ENCODE measurements at places on chromosomes 13 and 19. TPM values are rescaled to one million over a fixed set of nuclear protein-coding genes. Genes with fewer than 3 reads are reported as not detected.

Gene KLK4
- not detected for total RNA-seq

Gene MVB12A
- 56.6 TPM for total RNA-seq

Gene AMER2
- 0.07 TPM for total RNA-seq

Gene CD177
- not detected for total RNA-seq

Gene PGLYRP1
- not detected for total RNA-seq

DNA sequence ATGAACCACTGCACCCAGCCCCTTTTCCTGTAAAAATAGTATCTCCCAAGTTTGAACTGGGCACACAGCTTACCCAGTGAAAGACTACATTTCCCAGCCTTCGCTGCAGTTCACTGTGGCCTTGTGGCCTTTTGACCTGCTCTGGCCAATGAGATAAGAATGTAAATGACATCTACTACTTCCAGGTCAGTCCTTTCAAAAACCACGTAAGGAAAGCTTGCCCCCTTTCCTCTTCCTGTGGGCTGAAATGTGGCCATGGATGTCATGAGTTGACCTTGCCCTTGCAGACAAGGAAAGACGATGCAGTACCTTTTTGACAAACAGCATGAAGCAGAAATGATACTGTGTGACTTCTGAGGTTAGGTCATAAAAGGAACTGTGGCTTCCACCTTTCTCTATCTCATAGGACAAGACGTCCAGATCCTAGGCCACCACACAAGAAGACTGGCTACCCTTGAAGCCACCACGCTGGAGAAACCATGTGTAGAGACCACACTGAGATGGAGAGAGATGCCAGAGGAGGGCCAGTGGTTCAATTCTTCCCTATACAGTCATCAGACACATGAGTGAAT lies 19.9 kb downstream of the ACER1 start:
- H3K36me3 ChIP-seq, result no peaks in the 10 kb centered on the region
- no peak overlapping the region for H3K4me3 ChIP-seq
- H3K27me3 ChIP-seq, result peaks cover 13% of the 10 kb centered on the region
- no peak overlapping the region for H3K27ac ChIP-seq
- H3K4me1 ChIP-seq, result no peaks in the 10 kb centered on the region

- DNase-seq, result no peak
- no peak overlapping the region for H3K4me3 ChIP-seq
- no peaks in the 10 kb centered on the region for H3K27me3 ChIP-seq
- H3K27ac ChIP-seq, result peak overlapping the region; percentile 20
- peaks cover 4% of the 10 kb centered on the region for H3K4me1 ChIP-seq
Measured at GRCh38 chr13:106505732-106506131, 29.7 kb downstream of the EFNB2 start.

- no peaks in the 10 kb centered on the region for H3K27me3 ChIP-seq
- no peak for DNase-seq
- no peaks in the 10 kb centered on the region for H3K36me3 ChIP-seq
- H3K4me1 ChIP-seq, result peaks cover 3% of the 10 kb centered on the region
Measured at GRCh38 chr13:49975826-49976225, 21.0 kb upstream of the TRIM13 start.

DNA sequence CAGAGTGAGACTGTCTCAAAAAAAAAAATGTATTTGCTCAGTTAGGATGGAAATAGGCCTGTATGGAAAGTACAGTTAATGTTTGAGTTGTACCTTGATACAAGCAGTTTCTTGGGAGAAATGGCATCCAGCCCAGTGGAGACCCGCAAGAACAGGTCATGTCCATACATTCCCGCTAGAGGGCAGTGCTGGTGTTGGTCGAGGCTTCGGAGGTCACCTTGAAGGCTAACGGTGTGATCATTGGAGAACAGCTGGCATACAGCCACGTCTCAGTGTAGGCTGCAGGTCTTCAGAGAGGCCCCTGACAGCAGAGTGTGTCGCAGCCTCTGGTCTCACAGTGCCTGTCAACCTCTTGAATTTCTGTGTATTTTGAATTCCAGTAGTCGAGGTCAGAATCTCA lies 7.5 kb downstream of the ZNF610 start:
- peaks cover 13% of the 10 kb centered on the region for H3K4me1 ChIP-seq
- no peaks in the 10 kb centered on the region for H3K27me3 ChIP-seq
- peak; percentile 68 for DNase-seq
- H3K36me3 ChIP-seq, result peaks cover 8% of the 10 kb centered on the region

GRCh38 chr13:28239374-28239773 lies 101.0 kb downstream of the PAN3 start:
- no peak for DNase-seq
- no peak overlapping the region for H3K27ac ChIP-seq
- H3K4me1 ChIP-seq, result peaks cover 4% of the 10 kb centered on the region
- peaks cover 17% of the 10 kb centered on the region for H3K36me3 ChIP-seq
- no peaks in the 10 kb centered on the region for H3K27me3 ChIP-seq

DNA sequence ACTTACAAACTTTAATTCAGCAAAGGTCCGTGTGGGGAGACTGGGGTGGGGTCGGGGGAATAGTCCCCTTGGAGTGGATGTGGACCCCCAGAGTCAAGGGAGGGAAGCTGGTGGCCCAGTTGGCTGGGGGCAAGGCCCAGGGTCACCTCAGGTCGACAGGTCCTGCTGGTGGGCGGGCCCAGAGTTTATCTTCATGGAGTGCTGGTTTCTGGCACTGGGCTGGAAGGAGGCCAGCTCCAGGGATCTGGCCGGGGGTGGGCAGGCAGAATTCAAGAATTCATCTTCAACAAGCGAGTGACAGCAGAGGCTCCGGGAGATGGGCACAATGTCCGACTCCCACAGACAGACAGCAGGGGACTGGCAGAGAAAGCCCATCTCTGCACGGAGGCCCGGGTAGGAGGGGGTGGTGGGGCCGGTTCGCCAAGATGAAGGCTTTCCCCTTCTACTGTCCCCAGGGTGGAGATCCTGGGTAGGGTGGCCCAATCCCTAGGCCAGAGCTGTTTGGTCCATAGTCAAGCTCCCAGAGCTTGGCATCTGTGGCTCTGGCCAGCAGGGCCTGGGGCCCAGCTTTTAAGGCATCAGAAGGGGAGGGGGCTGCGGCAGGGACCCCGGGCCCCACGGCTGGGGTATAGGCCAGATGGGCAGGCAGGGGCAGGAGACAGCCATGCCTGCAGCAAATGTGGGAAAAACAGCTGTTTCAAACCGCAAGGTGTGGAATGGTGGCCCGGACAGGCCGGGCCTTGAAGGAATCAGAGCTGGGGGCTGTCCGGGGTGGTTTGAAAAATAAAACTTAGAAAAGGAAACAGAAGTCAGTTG lies 622 bp upstream of the FDX2 start:
- no peak for DNase-seq
- peak overlapping the region; percentile 92 for H3K27ac ChIP-seq
- H3K36me3 ChIP-seq, result peaks cover 13% of the 10 kb centered on the region
- peaks cover 14% of the 10 kb centered on the region for H3K4me1 ChIP-seq
- peak overlapping the region; percentile 96 for H3K4me3 ChIP-seq
- no peaks in the 10 kb centered on the region for H3K27me3 ChIP-seq

DNA sequence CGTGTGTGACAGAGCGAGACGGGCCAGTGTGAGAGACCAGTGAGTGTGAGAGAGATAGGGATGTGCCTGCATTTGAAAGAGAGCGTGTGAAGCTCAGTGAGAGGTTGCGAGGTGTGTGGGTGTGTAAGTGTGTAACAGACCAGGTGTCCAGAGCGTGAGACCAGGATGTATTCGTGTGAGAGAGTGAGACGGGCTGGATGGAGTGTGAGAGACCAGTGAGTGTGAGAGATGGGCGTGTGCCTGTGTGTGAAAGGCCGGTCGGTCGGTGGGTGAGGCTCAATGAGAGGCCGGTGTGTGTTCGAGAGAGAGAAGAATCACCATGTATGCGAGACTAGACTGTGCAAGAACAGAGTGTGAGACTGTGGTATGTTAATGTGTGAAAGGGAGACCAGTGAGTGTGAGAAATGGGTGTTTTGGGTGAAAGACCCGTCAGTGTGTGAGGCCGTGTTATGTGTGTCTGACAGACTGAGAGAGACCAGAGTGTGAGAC lies 679 bp downstream of the ZNF471 start:
- no peaks in the 10 kb centered on the region for H3K4me1 ChIP-seq
- no peaks in the 10 kb centered on the region for H3K27me3 ChIP-seq
- no peak overlapping the region for H3K27ac ChIP-seq

GRCh38 chr19:43318203-43318602 lies 35.3 kb upstream of the CD177 start:
- DNase-seq, result no peak
- H3K36me3 ChIP-seq, result peaks cover 1% of the 10 kb centered on the region
- no peaks in the 10 kb centered on the region for H3K27me3 ChIP-seq
- H3K4me1 ChIP-seq, result no peaks in the 10 kb centered on the region

GRCh38 chr13:31943591-31943990 lies 88.0 kb upstream of the FRY start:
- DNase-seq, result no peak
- H3K36me3 ChIP-seq, result no peaks in the 10 kb centered on the region
- no peaks in the 10 kb centered on the region for H3K27me3 ChIP-seq

DNA sequence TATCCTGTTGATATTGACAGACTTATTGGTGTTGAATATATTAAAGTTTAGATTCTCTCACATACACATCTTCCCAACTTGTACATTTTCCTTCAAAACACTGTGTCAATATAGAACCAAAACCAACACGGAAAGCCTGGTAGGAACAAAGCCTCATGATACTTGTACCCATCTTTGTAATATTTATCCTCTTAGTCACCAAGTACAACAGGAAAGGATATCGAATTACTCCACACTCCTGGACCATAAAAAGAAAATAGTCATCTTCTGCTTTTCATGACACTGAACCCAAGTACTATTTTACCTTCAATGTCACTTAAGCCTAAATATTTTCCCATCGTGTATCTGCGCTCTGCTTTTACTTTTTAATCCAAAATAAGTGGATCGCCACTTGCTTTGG lies 702.9 kb upstream of the PCDH9 start:
- H3K4me1 ChIP-seq, result no peaks in the 10 kb centered on the region
- no peaks in the 10 kb centered on the region for H3K27me3 ChIP-seq
- H3K36me3 ChIP-seq, result no peaks in the 10 kb centered on the region
- H3K27ac ChIP-seq, result no peak overlapping the region

- DNase-seq, result no peak
- no peak overlapping the region for H3K4me3 ChIP-seq
- peaks cover 3% of the 10 kb centered on the region for H3K4me1 ChIP-seq
- H3K36me3 ChIP-seq, result no peaks in the 10 kb centered on the region
- H3K27me3 ChIP-seq, result no peaks in the 10 kb centered on the region
Measured at GRCh38 chr13:37195621-37196020, 90.2 kb upstream of the CSNK1A1L start.

DNA sequence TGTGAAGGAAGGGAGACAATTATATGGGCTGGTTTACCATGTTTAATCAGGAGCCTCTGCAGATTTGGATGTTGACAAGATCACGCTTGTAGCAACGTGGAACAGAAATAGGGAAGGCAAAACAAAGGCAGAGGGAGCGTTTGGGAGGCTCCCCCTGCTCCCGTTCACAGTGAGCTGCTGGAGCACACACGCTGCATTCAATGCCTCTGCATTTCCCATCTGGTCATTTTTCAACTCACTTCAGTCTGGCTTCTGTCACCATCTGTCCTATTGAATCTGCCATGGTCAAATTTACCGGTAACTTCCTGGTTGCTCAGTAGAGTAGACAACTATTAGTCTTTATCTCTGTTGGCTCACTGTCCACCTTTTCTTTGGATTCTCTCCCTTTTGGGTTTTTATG lies 91.0 kb downstream of the NHLRC3 start:
- no peak overlapping the region for H3K27ac ChIP-seq
- no peak for DNase-seq
- no peaks in the 10 kb centered on the region for H3K27me3 ChIP-seq

GRCh38 chr19:17023805-17024204 lies 2.8 kb downstream of the CPAMD8 start:
- H3K4me1 ChIP-seq, result peaks cover 5% of the 10 kb centered on the region
- no peak overlapping the region for H3K27ac ChIP-seq
- H3K27me3 ChIP-seq, result peaks cover 8% of the 10 kb centered on the region
- H3K36me3 ChIP-seq, result peaks cover 16% of the 10 kb centered on the region
- DNase-seq, result no peak

GRCh38 chr19:812049-812746 lies 9.6 kb downstream of the PLPPR3 start:
- H3K36me3 ChIP-seq, result peaks cover 42% of the 10 kb centered on the region
- no peak overlapping the region for H3K4me3 ChIP-seq
- H3K27ac ChIP-seq, result peak overlapping the region; percentile 76
- peaks cover 2% of the 10 kb centered on the region for H3K4me1 ChIP-seq
- no peak for DNase-seq
- H3K27me3 ChIP-seq, result no peaks in the 10 kb centered on the region
